ACHN (cell line): ENCODE measurements at places on chromosomes 12 and 14.

DNA sequence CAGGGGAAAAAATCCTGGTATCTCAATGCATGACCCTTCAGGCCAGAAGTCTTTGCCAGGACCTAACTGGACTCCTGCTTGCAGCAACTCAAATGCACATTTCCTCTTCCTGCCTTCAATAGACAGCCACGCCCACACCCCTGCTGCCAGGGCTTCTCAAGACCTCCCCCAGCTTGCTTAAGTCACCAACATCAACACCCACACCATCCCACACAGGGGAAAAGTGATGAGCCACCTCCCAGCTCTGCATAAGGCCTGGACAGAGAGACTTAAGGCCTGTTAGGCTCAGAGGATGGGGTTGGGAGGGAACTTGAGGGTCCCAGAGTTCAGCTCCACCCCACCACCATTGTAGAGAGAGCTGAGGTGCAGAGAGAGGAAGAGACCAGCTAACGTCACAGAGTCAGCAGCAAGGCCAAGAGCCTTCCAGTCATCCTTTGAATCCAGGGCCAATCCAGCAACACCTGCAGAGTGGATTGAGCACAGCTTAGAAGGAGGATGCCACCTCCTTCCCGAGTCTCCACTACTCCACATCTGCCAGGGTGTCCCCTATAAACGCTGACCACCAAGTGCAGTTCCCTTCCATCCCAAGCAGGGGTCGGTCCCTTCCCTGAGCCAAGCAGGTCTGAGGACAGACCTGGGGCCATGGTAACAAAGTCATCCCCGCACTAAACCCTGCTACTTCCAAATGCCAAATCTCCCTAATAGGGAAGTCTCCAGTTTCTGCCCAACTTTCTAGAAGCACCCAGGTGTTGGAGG lies 50.0 kb downstream of the KDM2B start:
- peak; percentile 58 for DNase-seq

GRCh38 chr12:46365951-46366379 lies 6.6 kb downstream of the SLC38A2 start:
- no peak for DNase-seq

- no peak for DNase-seq
Observed at GRCh38 chr12:127750076-127750840, 516.7 kb upstream of the TMEM132C start.

DNA sequence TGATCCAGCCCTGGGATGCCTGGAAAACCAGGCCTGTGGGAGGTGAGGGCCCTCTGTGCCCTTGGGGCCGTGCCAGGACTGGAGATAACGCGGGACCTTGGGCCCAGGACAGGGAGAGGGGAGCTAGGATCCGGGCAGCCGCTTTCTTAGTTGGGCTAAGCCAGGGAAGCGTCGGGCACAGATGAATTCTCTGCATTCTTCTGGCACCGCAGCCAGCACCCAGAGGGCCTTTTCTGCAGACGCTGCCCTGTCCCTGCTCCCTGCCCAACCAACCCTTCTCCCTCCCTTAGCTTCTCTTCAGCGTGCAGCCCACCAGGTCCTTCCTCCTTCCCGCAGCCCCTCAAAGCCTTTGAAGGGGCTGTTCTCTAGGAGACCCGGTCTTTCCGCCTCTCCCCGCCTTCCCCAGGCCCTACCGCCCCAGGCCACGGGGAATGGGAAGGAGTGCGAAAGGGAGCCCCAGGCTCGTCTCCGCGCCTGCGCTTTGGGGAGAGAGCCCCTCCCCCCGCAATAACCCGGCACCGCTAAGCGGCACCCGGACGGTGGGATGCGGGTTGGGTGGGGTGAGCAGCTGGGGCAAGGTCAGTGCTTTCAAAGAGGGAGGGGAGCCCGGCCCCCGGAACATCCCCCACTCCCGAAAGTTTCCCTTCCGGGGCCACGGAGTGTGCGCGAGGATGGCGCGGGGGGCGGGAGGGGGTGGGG lies 663 bp downstream of the NCKAP5L start:
- DNase-seq: peak; percentile 88

DNA sequence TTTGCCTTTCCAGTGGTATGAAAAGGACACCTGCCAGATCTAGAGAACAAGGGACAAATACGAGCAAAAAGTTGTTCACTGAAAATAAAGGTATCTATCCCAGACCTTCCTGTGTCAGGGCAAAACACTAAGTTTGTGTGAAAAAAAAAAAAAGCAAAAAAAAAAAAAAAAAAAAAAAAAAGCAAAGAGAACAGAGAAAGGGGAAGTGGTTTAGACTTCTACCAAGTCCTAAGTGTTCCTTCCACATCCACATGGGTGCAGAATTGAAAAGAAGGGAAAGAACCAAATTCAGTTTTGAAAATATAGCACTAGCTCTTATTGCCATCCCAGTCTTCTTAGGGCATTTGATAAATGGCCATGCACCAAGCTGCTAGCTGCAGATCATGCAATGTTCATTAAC lies 41.7 kb downstream of the ZCRB1 start:
- DNase-seq: no peak

GRCh38 chr12:28859551-28859950 lies 289.5 kb upstream of the FAR2 start:
- DNase-seq: no peak

- no peak for DNase-seq
Observed at GRCh38 chr14:54003064-54003463, 46.4 kb upstream of the BMP4 start.

DNA sequence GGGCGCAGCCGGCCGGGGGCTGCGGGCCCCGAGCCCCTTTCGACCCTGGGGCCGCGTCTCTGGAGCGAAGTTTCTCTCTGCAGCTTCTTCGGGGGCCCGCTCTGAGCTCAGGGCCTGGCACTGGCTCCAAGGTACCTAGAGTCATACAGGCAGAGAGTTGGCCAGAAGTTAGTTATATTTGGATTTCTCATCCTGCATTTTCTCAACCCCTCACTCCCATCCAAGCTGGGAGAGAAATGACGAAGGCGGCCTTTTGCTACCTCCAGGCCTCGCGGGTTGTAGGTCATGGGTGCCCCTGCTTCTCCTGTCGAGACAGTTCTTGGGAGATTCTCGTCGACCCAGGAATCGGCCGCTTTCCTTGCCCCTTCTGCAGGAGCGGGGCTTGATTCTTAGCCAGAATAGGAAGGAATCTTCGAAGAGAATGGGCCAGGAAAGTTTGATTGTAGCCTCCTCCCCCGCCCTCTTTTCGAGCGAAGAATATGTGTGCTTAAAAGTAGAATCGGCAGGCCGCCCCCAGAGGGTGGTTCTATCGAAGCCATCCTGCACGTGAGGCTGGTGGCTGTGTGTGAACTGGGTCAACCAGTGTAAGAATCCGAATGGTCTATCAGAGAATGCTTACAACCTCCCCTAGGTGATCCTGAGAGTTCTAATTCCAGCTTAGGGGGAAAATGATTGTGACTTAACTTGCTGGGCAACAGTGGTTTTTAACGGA lies 785 bp downstream of the MLEC start:
- peak; percentile 40 for DNase-seq

- DNase-seq: no peak
Observed at GRCh38 chr12:112466011-112466422, 47.3 kb downstream of the PTPN11 start.

GRCh38 chr12:62613081-62613480 lies 146.5 kb downstream of the MON2 start:
- no peak for DNase-seq

- DNase-seq: no peak
Observed at GRCh38 chr12:45669093-45669492, 60.4 kb upstream of the ARID2 start.

DNA sequence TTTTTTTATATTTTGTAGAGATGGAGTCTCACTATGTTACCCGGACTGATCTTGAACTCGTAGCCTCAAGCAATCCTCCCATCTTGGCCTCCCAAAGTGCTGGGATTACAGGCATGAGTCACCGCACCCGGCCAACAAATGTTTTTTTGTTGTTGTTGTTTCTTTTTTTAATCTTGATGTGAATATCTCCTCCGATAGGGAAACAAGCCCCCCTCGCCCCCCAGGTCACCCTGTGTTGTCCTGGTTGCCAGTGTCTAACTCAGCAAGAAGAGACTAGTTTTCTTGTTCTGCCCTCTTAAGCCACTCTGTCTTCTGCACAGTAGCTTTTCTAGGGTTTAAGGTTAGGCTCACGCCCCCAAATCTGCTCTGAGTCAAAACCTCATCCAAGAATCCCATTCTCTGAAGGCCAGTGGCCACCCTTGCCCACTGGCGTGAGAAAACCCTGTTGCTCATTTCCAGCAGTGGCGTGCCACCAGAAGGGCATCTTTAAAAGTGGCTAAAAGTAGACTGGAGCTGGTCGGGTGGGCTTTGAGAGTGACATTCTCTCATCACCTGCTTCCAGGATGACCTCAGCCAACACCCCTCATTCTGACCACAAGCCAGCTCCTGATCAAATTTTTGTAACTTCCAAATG lies 42.7 kb downstream of the C14orf132 start:
- no peak for DNase-seq

DNA sequence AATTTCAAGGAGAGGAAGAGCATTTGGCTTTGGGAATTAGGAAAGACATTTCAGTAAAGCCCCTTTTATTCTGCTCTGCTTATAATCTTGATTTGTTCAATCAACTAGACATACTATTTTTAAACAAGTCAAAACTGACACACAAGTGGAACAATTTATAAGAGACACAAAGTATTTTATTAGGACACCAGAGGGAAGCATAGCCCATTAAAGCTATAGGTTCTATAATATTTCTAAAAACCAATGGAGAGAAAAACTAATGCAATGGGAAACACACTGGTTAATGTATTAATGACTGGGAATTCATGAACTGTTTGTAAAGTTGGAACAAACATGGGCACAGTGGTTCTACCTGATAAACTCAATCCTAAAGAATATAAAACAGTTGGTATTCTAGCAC lies 15.3 kb upstream of the CERS5 start:
- peak; percentile 42 for DNase-seq

- DNase-seq: no peak
Observed at GRCh38 chr14:24207104-24207551, 1.6 kb downstream of the TSSK4 start.

GRCh38 chr12:11758087-11758486 lies 108.6 kb downstream of the ETV6 start:
- no peak for DNase-seq

DNA sequence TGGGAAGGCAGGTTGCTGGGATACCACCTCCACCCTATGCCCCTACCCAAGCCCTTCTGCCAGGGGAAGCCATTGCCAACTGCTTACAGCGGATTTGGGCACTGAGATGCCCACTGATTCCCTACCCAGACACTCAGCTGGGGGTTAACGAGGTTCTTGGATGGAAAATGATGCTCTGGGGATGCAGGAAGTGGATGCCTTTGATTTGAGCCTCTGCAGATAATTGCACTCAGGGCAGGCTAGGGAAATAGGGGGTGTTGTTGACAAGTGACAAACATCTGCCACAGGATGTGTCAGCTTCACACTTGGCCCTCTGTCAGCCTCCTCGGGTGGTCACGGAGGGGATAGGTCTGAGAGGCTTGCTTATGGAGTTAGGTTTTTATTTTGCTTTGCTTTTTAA lies 57.4 kb downstream of the RPH3A start:
- DNase-seq: no peak

DNA sequence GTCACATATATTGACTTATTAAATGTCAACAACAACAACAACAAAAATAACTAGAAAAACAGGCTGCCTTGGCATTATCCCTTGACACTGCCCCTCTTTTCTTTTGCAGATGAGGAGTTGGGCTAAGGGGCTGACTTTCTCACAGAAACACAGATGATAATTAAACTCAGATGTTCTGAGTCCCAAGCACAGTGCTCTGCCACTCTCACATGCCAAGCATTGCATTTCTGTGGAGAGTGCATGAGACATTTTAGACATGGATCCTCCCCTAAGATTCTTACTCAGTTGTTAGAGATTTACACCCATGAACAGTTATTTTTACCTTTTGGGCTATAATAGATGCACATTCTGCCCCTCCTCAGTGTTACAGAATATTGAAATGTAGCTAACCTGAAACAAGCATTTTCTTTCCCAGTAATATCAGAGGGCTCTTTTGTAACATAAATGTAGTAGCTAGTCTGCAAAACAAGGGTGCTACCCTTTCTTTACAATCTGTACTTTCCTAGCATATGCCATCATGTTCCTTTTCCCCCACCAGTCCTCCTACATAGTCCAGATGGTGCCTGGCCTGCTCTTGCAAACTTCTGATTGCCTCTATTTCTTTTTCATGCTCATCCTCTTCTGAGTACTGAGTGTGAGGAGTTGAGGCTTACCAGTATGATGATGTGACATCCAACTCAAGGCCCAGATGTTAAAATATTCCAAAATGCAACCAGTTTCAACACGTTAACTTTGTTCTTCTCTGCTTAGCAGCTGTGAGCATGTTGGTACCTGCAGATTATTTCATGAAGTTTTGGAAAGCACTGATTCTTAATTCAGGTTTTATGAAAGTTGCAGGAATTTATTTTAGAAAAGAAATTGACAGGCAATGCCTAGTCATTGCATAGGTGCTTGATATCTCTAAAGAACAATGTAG lies 125.0 kb upstream of the ATP2B1 start:
- DNase-seq: no peak

- DNase-seq: no peak
Observed at GRCh38 chr12:237026-237815, 23.3 kb upstream of the SLC6A12 start.

DNA sequence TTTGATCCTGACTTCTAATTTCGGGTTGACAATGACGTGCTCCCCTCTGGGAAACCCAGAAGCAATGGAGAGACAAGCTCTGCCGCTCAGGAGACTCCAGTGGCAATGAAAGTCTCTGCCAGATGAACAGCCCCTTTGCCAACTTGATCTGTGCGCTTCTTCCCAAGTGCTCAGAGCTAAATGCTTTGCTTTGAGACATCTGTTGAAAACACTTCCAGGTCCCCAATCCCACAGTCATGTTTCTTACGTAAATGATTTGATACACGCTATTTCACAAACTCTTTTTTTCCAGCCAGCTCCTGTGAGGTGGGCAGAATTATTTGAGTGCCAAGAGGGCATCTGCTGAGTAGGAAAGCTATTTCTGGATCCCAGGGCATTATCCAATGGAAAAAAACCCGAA lies 147.6 kb downstream of the RIMBP2 start:
- no peak for DNase-seq

- peak; percentile 63 for DNase-seq
Observed at GRCh38 chr14:103091041-103091882, 3.3 kb upstream of the EXOC3L4 start.

DNA sequence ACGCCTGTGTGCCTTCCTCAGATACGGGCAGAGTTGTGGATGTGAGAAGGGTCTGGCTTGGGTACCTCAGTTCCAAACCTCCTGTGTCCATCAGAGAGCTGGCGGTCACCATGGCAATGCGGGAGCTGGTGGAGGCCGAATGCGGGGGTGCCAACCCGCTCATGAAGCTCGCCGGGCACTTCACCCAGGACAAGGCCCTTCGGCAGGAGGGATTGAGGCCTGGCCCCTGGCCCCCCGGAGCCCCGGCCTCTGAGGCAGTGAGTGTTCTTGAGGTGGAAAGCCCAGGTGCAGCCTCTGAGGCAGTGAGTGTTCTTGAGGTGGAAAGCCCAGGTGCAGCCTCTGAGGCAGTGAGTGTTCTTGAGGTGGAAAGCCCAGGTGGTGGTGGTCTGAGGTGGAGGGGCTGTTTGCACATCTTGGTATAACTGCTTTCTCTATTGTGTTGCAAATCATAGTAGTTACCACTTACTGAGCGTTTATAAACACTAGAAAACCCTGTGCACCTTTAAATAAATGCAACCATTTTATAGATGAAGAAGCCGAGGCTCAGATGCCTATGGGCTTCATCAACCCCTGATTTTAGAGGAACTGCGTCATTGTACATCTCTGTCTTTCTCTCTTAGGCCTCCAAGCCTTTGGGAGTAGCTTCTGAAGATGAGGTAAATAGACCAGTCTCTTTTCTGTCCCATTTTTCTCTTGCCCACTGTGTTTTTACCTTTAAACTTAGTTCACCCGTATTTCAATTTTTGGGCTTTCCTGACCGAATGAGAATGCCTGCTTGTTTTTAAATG lies 976 bp downstream of the PEX5 start:
- peak; percentile 10 for DNase-seq
